ENCODE measurements at places on chromosomes 12 and 14.

GRCh38 chr12:131279281-131279921 lies 325.7 kb downstream of the ADGRD1 start:
- no peak for DNase-seq

DNA sequence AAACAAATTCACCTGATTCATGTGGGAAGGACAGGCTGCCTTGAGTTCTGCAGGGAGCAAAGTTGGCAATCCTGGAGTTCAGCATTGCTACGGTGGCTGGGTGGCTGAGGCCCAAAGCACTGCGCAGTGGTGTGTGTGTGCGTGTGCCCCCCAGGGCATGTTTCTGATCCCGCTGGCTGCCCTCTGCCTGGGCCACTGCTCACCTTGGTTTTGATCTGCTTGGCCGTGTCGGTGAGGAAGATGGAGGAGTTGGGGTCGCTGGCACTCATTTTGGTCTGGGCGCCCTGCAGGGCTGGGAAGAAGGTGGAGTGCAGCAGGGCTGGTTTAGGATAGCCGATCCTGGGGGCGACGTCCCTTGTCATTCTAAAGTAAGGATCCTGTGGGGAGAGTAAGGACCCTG lies 19.1 kb downstream of the SLC25A47 start:
- no peak for DNase-seq

DNA sequence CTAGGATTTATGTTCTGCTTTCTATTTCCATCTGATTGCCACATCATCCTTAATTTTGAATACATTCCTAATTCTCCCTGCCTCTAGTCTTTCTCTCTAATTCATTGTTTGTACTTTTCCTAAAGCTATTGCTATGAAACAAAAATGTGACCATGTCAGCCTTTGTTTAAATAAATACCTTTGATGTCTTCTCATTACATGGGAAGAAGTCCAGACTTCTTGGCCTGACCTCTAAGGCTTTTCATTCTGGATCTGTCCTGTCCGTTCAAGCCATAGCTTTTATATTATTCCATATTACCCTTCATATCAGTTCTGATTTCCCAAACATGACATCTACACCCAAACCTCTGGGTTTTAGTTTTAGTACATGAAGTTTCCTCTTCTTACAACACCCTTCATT lies 91.4 kb downstream of the CDK17 start:
- DNase-seq = no peak

- DNase-seq = no peak
These were observed 4.7 kb upstream of the CHST11 start for GRCh38 chr12:104452087-104452486.

DNA sequence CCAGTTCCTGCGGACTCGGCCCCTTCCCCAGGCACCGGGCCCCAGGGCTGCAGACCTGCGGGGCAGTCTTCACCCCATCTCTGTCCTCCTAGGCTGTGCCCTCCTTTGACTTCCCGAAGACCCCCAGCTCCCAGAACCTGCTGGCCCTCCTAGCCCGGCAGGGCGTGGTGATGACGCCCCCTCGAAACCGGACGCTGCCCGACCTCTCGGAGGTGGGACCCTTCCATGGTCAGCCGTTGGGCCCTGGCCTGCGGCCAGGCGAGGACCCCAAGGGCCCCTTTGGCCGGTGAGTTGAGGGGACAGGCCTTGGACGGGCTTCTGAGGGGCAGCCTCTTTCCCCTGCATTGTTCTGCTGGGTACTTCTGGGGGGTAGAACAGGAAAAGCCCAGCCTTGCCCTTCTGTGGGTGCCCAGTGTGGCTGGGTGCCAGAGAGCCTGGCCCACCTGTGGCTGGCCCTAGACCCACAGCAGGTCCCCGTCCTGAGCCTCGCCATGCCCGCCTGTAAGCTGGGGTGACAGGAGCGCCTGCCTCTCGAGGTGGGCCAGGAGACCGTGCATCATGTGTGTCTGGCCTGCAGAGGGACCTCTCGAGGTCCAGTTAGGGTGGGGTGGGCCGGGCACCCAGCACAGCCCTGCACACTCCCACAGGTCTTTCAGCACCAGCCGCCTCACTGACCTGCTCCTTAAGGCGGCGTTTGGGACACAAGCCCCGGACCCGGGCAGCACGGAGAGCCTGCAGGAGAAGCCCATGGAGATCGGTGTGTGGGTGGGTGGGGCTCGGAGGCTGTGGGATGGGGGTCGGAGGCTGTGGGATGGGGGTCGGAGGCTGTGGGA lies 12.6 kb upstream of the PUS1 start:
- DNase-seq = no peak

DNA sequence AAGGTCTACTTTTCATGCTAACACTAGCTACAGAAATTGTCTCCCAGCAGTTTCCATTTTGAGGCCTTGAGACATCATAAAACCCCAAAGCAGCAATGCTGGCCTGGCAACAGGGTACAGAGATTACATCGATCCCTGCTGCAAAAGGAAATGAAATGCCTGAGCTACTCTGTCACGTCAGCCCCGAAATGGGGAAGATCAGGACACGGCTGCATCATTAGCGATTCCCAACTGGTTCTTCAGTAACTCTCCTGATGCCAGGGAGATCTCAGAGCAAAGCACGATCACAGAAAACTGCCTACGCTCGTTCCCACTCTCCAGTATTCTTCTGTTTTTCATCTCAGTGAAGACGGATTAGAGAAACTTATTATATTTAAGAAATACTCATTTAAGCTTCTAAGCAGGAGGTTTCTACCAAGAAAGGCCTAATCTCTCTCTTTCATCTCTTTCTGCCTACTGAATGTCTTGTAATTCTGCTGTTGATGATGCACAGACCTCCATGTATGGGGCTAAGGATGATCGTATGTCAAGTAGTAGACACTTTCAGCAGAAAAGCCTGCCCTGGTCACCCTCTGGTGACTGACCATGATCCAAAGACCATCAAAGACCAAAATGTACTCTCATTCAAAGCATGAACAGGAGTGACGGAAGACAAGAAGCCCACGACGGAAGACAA lies 168.5 kb downstream of the RIMBP2 start:
- DNase-seq = no peak

DNA sequence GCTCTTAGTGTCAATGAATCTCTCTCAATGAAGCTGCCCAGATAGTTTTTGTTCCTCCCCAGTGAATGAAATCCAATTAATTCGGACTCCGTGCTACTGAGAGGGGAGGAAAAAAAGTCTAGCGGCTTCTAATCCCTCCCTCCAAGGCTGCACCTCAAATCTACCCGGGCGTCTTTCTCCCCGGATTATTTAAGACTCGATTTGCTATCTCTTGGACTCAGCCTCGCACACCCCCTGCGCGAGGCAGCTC lies 134 bp downstream of the DUSP6 start:
- no peak for DNase-seq

DNA sequence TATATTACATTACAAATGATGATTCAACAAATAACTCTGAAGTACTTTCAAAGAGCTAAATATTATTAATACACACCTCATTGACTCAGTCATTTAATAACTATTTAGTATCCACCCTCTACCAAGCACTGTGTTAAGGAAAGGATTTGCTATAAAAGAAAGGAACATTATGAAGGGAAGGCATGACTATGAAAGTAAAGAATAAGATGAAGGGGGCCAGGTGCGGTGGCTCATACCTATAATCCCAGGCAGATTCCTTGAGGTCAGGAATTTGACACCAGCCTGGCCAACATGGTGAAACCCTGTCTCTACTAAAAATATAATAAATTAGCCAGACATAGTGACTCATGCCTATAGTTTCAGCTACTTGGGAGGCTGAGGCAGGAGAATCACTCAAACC lies 107.9 kb downstream of the PLCZ1 start:
- DNase-seq = no peak

DNA sequence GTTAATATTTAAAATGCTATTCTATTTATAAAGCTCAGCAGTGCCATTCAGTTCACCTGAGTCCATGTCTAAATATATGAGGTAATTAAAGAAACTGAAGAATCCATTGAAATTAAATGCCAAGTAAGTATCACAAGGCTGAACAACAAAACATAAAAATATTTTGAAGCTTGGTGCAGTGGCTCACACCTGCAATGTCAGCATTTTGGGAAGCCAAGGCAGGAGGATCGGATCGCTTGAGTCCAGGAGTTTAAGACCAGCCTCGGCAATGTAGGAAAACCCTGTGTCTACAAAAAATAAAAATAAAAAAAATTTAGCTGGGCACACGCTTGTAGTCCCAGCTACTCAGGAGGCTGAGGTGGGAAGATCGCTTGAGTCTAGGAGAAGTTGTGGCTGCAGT lies 101.8 kb downstream of the OSBPL8 start:
- no peak for DNase-seq

GRCh38 chr14:75999511-76000190 lies 14.1 kb downstream of the IFT43 start:
- DNase-seq = no peak

GRCh38 chr12:23895792-23896218 lies 53.7 kb downstream of the SOX5 start:
- DNase-seq = no peak

Data from OCI-M1 (cell line).